ENCODE measurements at places on chromosomes 1 and 21. TPM values are rescaled to one million over a fixed set of nuclear protein-coding genes. Genes with fewer than 3 reads are reported as not detected.

DNA sequence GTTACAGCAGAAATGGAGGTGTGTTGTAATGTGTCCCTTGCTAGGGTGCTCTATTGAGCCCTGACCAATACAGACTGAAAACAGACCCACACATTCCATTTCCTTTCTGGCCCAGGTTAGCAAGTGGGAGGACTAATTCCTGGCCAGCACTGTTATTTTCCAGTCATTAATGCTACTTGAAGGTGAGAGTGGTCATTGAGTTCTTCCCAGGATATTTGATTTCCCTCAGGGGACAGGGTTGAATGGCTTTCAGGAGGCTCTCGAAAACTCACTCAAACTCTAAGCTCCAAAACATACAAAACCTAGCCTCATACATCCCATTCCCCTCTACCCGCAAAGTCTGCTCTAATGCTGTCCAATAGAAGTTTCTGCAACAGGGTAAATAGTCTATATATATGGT is 6.2 kb downstream of the LRRC52 start:
- no peak overlapping the region for H3K4me3 ChIP-seq
- H3K36me3 ChIP-seq: no peaks in the 10 kb centered on the region
- no peak for DNase-seq
- H3K4me1 ChIP-seq: no peaks in the 10 kb centered on the region
- H3K27ac ChIP-seq: no peak overlapping the region
- peaks cover 3% of the 10 kb centered on the region for H3K27me3 ChIP-seq

DNA sequence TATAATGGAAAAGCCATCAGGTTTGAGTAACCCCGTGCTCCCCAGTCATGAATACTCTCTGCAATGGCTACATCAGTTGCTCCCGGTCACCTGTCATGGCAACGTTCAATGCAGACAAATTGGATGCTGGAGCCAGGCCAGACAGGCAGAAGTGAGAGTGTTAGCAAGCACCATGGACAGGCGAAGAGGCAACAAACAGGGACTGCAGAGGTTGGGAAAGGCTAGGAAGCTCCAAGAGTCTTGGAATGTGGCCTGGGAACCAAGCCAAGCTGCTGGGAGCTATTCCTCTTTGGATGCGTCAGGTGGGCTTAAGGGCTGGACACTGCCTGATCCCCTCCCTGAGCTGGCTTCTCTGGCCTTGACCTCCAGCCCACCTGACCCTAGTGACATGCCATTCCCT is 102.9 kb downstream of the ACTL8 start:
- no peak for DNase-seq
- no peak overlapping the region for H3K4me3 ChIP-seq
- H3K27me3 ChIP-seq: no peaks in the 10 kb centered on the region

DNA sequence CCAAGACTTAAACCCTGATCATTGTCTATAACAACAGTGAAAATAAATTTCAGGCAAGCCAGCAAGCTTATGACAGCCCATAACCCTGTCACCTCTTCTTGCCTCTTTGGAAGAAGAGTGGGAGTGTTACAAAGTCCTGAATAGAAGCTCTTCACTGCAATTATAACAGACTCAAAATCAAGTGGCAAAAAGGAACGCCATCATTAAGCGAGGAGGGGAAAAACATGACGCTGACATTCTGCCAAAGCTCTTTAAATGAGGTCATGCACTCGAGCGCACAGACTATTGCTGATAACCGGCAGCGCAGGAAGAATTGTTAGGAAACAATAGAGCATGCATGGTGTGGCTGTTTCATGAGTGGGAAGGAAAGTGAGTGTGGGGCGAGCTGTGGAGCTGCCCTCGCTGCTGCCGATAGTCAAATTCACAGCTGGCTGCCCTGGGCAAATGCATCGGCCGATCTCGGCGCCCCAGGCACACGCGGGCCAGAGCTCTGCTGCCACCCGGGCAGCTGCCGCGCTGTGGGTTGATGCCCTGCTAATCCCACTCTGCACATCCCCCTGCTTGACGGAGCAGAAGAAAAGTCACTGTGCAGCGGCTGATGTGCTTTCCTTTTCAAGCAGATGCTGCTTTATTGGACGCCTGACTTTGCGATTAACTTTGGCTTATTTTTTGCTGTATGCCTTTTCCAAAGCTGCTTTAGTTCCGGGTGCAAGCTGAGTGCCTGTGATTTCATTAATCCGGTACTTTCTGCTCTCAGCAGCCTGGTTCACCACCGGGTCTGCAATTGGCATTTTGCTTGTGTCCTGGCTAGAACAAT is 102.4 kb upstream of the ST6GALNAC5 start:
- no peaks in the 10 kb centered on the region for H3K4me1 ChIP-seq
- no peaks in the 10 kb centered on the region for H3K27me3 ChIP-seq
- H3K36me3 ChIP-seq: no peaks in the 10 kb centered on the region
- no peak overlapping the region for H3K27ac ChIP-seq
- DNase-seq: no peak

DNA sequence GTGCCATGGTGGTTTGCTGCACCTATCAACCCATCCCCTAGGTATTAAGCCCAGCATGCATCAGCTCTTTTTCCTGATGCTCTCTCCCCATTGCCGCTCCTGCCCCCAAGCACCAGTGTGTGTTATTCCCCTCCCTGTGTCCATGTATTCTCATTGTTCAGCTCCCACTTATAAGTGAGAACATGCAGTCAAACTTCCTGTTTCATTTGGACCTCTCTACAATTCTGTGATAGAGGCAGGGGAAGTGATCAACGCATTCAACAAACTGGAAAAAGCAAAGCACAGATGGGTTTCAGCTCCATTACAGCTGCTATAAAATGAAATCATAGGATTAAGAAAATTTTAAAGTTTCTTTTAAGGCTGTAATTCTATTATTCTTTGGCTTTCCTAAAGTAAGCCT is 23.3 kb upstream of the CD55 start:
- no peak overlapping the region for H3K27ac ChIP-seq
- H3K4me1 ChIP-seq: no peaks in the 10 kb centered on the region
- DNase-seq: no peak

- H3K27me3 ChIP-seq: no peaks in the 10 kb centered on the region
- no peak overlapping the region for H3K27ac ChIP-seq
- peaks cover 14% of the 10 kb centered on the region for H3K4me1 ChIP-seq
- no peak overlapping the region for H3K4me3 ChIP-seq
These were observed 41.4 kb downstream of the YARS1 start for GRCh38 chr1:32775640-32776337.

DNA sequence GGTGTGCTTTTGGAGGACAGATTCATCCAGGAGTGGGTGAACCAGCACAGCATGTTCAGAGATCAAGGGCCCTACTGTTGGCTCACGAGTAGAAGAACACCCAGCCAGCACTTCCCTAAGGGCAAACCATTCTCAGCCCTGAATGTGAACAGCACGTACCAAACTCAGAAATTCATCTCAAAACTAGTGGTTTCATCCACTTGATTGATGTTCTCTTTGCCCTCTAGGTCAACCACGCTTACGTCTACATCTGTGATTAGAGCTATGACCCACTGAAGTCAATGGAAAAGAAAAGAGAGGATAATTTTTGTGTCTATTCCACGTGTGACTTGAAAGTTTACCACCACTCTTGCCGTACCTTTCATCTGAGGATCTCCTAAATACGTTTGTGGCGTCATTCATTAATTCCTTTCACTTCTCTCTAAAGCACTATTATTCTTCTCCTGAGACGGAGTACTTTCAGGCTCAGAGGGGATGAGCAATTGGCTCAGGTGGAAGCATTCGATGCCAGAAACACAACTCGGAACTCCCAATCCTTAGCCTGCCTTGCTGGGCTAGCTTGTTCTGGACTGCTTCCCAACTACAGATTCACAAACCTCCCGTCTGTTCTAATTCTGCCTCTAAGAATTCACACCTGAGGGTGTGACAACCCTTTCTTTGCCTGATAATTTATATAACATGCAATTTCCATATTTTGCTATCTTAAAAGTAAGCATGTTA is 57.3 kb upstream of the HIVEP3 start:
- H3K4me1 ChIP-seq: peaks cover 5% of the 10 kb centered on the region
- no peak overlapping the region for H3K27ac ChIP-seq
- DNase-seq: no peak

- no peak overlapping the region for H3K4me3 ChIP-seq
- no peak for DNase-seq
- H3K27me3 ChIP-seq: no peaks in the 10 kb centered on the region
- no peak overlapping the region for H3K27ac ChIP-seq
These were observed 102.3 kb upstream of the F3 start for GRCh38 chr1:94643819-94644218.

GRCh38 chr1:36737038-36737555 is 254.4 kb upstream of the CSF3R start:
- H3K4me3 ChIP-seq: no peak overlapping the region
- DNase-seq: no peak
- no peak overlapping the region for H3K27ac ChIP-seq
- H3K36me3 ChIP-seq: no peaks in the 10 kb centered on the region
- H3K4me1 ChIP-seq: no peaks in the 10 kb centered on the region

DNA sequence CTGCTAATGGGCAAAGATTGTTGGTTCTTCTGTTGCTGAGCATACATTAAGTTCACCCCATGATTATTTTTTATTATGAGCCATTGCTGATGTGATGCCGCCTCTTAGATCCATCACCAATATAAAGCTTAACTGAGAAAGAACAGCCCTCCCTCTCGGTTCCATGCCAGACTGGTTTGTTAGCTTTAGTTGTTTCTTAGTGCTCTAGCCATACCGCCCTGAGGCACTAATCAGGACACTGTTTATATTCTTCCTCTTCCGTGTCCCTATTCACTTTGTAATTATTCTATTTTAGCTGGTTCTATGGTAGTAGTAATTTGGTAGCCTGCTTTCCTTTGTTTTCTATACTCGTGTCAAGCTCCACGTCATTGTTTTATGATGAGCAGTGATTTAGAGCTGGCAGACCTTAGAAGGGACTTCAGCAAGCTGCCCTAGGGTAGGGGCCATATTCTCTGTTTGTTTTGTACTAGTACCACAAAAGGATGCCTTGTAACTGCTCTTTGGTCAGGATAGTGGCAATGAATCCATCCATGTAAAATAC is 27.3 kb upstream of the PDPN start:
- no peak overlapping the region for H3K27ac ChIP-seq
- H3K36me3 ChIP-seq: no peaks in the 10 kb centered on the region
- no peak overlapping the region for H3K4me3 ChIP-seq
- no peaks in the 10 kb centered on the region for H3K4me1 ChIP-seq

DNA sequence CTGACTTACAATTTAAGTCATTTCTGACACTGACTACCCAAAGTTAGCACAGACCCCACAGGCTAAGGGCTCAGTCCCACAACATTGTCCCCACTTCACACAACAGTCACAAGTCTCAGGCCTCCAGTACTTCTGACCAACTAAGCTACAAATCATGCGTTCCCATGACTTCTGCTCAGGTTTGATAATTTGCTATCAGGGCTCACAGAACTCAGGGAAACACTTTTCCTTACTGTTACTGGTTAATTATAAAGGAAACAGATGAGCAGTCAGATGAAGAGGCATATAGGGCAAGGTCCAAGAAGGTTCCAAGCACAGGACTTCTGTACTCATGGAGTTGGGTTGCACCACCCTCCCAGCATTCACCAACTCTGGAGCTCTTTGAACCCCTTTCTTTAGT is 151.2 kb upstream of the TNR start:
- no peaks in the 10 kb centered on the region for H3K27me3 ChIP-seq
- no peak for DNase-seq
- no peak overlapping the region for H3K4me3 ChIP-seq

DNA sequence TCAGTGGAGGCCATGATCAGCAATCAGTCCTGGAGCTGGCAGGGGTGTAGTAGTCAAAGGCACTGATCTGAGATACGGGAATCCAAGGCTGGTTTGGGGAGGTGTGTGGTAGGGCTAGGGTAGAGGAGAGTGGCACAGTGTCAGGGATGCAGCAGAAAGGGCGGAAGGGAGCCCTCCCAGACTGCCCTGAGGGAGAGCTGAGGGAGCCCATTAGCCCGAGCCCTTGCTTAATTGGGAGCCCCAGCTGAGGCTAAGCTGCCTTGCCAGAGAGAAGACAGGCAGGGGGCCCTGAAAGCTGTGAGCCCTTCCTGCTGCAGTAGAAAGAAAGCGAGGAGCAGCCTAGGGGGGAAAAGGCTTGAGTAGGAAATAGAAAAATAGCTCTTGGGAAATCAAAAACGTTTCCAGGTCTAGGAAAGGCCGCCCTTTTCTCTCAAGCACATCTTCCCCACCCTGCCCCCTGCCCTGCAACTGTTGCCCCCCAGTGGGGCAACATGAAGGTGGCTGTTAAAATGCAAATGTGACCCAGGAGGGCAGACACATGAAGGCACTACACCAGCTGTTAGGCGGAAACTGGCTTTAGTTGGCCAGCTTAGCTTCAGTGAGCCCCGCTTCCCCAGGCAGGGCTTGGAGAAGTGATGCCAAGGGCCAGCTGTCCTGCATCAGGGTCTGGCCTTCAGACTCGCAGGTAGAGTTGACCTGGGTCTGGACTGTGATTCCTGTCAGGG is 106.2 kb downstream of the UCK2 start:
- DNase-seq: no peak
- H3K4me3 ChIP-seq: no peak overlapping the region
- peaks cover 2% of the 10 kb centered on the region for H3K27me3 ChIP-seq
- H3K4me1 ChIP-seq: no peaks in the 10 kb centered on the region

- no peaks in the 10 kb centered on the region for H3K27me3 ChIP-seq
- no peak overlapping the region for H3K4me3 ChIP-seq
- H3K27ac ChIP-seq: no peak overlapping the region
- no peak for DNase-seq
- no peaks in the 10 kb centered on the region for H3K36me3 ChIP-seq
- H3K4me1 ChIP-seq: no peaks in the 10 kb centered on the region
These were observed 31.1 kb downstream of the TMEM50A start for GRCh38 chr1:25369241-25369640.

- no peaks in the 10 kb centered on the region for H3K4me1 ChIP-seq
- H3K27me3 ChIP-seq: no peaks in the 10 kb centered on the region
- H3K36me3 ChIP-seq: no peaks in the 10 kb centered on the region
- DNase-seq: no peak
These were observed 517.4 kb downstream of the KIF26B start for GRCh38 chr1:245671966-245672767.

- no peaks in the 10 kb centered on the region for H3K27me3 ChIP-seq
- peaks cover 7% of the 10 kb centered on the region for H3K4me1 ChIP-seq
- DNase-seq: no peak
These were observed 15.6 kb upstream of the PIGM start for GRCh38 chr1:160047111-160047991.

- no peak overlapping the region for H3K27ac ChIP-seq
- DNase-seq: no peak
- no peaks in the 10 kb centered on the region for H3K36me3 ChIP-seq
- no peak overlapping the region for H3K4me3 ChIP-seq
These were observed 611.4 kb upstream of the USP24 start for GRCh38 chr1:55826381-55827080.

DNA sequence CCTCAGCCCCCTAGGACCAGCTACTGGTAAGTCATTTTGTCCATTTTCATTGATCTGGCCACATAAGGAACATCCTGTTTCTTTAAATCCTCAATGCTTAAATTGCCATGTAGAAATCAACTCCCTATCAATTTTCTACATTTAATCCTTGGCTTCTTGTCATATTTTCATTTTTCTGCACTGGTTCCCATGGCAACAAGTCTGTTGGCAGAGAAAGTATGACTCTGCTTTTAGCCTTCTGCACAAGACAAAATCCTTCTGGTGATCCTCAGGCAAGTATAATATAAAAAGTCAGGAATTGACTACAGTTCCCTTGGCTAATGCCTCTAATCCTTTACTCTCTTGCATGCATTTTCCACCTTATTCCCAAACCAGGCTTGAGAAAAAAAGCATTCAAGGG is 65.0 kb downstream of the LRRC40 start:
- no peaks in the 10 kb centered on the region for H3K4me1 ChIP-seq
- no peak overlapping the region for H3K4me3 ChIP-seq
- no peaks in the 10 kb centered on the region for H3K36me3 ChIP-seq
- no peak for DNase-seq
- no peaks in the 10 kb centered on the region for H3K27me3 ChIP-seq

The HSPG2 gene
- total RNA-seq: 0.90 TPM

The RPTN gene
- not detected for total RNA-seq

The DNAJC28 gene
- total RNA-seq: not detected

The ELF3 gene
- total RNA-seq: 3.0 TPM

The TNN gene
- total RNA-seq: not detected

The GPR52 gene
- 17.6 TPM for total RNA-seq
